ENCODE measurements at places on chromosomes 7 and 10. TPM values are rescaled to one million over a fixed set of nuclear protein-coding genes. Genes with fewer than 3 reads are reported as not detected.

The EXOSC1 gene
- 84.5 TPM for total RNA-seq

The IQUB gene
- total RNA-seq = 0.07 TPM

The FGFBP3 gene
- 10.5 TPM for total RNA-seq

DNA sequence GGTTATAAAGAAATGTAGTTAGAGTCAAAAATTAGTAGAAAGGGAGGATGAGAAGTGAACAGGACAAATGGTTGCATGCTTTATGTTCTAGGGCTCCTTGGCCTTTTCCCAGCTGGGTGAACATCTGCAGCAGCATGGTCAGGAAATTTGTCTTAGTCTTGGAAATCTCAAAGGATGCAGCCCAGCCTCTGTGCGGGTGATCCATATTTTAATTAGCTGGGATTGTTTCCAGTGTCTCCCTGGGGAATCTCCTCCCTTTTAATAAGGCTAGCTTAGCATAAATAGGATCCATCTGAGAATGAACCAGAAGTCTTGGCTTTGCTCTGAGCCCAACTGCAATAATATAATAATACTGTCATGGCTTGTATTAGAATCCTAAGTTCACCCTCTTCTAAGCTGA lies 198.3 kb downstream of the PRKG1 start:
- DNase-seq = no peak

The SPDYE5 gene
- not detected for total RNA-seq

- DNase-seq = no peak
Measured at GRCh38 chr7:13072014-13072413, 384.6 kb downstream of the ARL4A start.

The ZCWPW1 gene
- total RNA-seq = 1.6 TPM

- DNase-seq = no peak
Measured at GRCh38 chr7:138565451-138566114, 105.5 kb downstream of the TRIM24 start.

The RARRES2 gene
- total RNA-seq = 223 TPM

All from H7 (cell line).